BJ (cell line): ENCODE measurements at places on chromosomes 2 and 18. TPM values are rescaled to one million over a fixed set of nuclear protein-coding genes. Genes with fewer than 3 reads are reported as not detected.

DNA sequence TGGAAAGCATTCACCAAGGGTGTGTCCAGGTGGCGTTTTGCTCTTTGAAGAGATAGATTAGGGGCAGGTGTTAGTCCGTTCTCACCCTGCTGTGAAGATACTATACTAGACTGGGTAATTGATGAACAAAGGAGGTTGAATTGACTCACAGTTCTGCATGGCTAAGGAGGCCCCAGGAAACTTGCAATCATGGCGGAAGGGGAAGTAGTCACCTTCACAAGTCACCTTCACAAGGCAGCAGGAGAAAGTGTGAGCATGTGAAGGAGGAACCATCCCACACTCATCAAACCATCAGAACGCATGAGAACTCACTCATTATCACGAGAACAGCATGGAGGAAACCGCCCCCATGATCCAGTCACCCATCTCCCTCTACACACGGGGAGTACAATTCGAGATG, 135.7 kb upstream of the NFATC1 start:
- no peak for DNase-seq

- no peak for DNase-seq
These were observed 58.8 kb upstream of the TTN start for GRCh38 chr2:178865999-178866398.

- no peak for DNase-seq
These were observed 27.9 kb downstream of the MGAT4A start for GRCh38 chr2:98702858-98703620.

- no peak for DNase-seq
These were observed 159.6 kb upstream of the HNRNPA3 start for GRCh38 chr2:177053038-177053437.

GRCh38 chr2:218782528-218782844, 539 bp downstream of the CYP27A1 start:
- DNase-seq: no peak

GRCh38 chr2:121241466-121241865, 43.5 kb downstream of the TFCP2L1 start:
- no peak for DNase-seq

GRCh38 chr2:65045651-65046050, 10.6 kb upstream of the CEP68 start:
- no peak for DNase-seq

DNA sequence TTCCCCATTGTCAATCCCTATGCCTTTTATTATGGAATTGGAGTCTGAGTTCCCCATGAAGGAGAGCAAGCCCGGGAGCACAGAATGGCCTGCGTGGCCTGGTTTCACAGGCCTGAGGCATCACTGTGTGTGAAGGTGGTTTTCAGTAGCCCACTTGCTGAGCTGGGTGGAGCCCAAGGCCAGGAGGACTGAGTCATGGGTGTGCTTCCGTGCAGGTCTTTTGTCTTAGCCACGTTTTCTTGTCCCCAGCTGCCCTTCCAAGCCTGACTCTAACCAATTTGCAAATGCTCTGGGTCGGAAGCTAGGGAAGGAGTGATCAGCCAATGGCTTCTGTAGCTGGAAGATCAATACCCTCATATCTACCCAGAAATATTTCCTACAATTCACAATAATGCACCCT, 119.2 kb downstream of the MAPK4 start:
- no peak for DNase-seq

SPATA3 gene
- polyA plus RNA-seq: not detected in 2 replicates

RAB10 gene
- polyA plus RNA-seq: 50.5 and 98.1 TPM in 2 replicates

GRCh38 chr2:110842048-110842447, 109.7 kb downstream of the ACOXL start:
- DNase-seq: no peak

- DNase-seq: no peak
These were observed 730.8 kb downstream of the DCC start for GRCh38 chr18:53070788-53071187.

DNA sequence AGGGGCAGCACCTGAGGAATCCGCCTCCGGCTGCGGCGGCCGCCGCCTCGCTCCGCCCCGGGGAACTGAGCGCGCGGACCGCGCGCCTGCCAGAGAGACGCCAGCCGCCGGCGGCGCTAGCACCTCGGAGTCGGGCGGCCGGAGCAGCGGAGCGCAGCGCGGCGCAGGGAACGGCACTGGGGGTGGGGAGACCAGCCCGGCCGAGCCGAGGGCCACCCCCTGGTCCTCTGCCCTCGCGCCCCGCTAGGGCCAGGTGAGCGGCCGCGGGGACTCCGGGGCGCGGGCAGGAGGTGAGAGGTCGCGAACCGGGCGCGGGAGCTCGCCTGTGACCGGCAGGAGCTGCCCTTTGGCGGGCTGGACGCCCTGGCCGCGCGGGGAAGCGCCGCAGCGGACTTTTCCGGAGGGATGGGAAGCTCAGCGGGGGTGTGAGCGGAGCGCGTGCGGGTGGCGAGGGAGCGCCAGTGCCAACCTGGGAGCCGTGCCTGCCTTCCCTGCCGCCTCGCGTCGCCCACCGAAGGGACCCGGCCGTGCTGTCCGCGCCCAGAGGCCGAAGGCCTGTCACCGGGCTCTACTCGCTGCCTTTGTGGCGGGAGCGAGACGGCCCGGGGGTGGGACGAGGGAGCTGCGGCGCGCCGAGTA, at the start of gene GREB1L:
TSS of gene GREB1L (plus strand) at position 92 of the 639 bp plus-strand sequence. CDS start 141,287 bp downstream, outside the sequence.
- DNase-seq: no peak

- no peak for DNase-seq
These were observed 447.5 kb upstream of the FSIP2 start for GRCh38 chr2:185291035-185291647.

DNA sequence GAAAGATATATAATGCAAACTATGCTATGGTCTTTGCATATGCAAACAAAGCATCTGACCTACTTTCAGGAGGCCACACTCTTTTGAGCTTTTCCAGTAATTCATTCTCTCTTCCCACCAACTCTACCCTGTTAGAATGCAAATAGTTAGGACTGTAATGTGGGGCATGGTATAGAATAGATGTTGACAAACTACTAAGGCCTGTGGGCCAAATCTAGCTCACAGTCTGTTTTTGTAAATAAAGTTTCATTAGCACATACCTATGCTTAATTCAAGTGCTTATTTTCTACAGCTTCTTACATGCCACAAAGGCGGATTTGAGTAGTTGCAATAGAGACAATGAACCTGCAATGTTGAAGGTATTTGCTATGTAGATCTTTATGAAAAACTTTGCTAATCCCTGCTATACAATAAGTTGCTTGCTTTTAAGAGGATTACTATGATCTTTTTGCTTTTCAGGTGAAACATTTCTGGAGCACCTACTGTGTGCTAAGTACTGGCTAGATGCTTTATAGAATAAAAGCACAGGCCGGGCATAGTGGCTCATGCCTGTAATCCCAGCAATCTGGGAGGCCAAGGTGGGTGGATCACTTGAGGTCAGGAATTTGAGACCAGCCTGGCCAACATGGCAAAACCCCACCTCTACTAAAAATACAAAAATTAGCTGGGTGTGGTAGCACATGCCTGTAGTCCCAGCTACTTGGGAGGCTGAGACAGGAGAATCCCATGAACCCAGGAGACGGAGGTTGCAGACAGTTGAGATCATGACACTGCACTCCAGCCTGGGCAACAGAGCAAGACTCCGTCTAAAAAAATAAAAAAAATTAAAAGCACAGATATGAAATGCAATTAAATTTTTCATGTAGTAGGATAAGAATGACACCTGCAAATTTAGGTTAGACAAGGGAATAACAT, 267.8 kb downstream of the DPP10 start:
- no peak for DNase-seq

DNA sequence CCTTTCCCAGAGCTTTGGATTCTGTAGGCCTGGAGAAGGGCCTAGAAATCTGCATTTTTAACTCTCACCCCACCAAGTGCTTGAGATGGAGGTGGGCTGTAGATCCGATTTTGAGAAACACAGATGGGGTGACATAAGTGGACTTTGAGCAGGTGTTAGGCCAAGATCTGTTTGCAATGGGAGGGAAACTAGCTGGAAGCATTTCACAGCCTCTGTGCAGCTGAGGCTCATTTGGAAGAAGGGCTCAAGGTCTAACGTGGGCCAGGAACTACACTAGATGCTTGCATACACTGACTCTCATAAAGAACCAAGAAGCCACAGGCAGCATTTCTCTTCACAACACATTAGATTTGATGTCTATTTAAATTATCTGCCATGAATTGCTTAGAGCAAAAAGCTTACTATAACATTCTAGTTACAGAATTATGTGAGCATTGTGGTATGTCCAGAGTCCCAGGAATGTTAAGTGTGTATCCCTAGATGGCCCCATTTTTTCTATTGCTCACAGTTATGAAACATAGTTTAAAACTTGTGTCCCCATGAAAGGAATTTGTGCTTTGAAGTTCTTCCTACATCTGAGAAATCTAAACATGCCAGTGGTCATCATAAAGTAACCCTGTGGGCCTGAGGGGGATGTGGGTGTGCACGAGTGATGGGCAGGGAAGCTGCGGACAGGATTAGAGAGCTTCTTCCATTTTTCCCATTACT, 77.2 kb downstream of the CD28 start:
- peak; percentile 98 for DNase-seq

GAL3ST2 gene
- polyA plus RNA-seq: not detected in 2 replicates

GRCh38 chr2:73886357-73886756, 6.5 kb upstream of the ACTG2 start:
- no peak for DNase-seq

DNA sequence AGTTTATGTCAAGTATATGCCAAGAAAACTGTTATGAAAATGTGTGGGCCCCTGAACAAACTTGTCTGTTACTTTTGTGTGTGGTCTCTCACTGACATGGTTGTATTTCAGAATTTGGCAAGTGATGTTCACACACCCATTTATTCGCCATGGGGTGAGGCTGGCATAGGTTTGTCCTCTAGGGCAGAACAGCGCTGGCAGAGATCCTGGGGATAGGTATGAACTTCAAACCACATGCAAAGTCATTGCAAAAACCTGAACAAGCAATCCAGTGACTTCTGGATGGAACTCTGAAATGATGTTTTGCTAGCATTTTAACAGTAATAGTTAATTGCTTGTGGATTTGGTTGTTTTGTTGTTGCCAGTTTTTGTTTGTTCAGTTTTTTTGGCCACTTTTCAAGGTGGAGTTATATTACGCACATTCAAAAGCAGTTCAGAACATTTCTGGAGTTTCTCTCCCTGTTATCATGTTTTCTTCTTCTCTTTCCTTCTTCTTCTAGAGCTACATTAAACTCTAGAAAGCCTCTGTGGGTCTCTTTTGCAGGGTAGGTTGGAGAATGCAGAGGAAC, 78.5 kb downstream of the MDH1 start:
- no peak for DNase-seq

TRIB2 gene
- polyA plus RNA-seq: 11.0 and 12.5 TPM in 2 replicates

ADGRF3 gene
- polyA plus RNA-seq: 0.12 and 0.20 TPM in 2 replicates

DNA sequence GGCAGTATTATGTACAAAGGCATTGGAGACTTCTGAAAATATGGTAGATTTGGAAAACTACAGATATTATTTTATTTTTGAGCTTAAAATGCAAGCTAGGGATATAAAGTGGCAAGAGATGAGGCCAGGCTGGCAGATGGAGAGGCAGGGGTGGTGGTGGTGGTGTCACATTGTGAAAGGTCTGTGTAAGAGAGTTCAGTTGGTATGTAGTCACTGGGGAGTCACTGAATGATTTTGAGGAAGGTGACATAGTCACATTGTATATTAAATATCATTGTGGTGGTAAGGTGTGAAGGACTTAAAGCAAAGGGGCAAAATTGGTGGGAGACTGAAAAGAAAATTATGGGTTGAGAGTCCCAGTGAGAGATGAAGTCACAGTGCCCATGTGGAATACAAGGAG, 82.5 kb downstream of the DIS3L2 start:
- DNase-seq: no peak

GRCh38 chr2:200335657-200336056, 29.2 kb downstream of the SPATS2L start:
- DNase-seq: no peak

GRCh38 chr2:147232225-147232669, 612.6 kb upstream of the ACVR2A start:
- no peak for DNase-seq

- DNase-seq: no peak
These were observed 634.0 kb downstream of the LRP1B start for GRCh38 chr2:141496810-141497209.

GULP1 gene
- polyA plus RNA-seq: 31.0 and 53.5 TPM in 2 replicates

DNA sequence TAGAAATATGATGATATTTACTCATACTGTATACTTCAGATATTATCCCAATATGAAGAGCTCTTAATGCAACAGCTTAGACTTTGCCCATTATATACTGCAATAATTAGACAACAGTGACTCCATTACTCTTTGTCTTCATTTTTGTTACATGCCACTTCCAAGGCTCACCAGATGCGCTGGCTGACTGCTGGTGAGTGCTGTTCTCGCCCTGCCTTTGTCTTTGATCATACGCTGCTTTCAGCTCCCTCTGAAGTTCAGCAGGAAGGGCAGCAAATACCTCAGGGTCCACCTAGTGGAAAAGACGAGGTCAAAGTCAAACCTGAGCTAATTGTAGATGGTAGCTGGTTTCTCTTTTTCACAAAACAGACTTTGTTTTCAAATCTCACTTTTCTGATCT, 66.3 kb downstream of the EIF5B start:
- no peak for DNase-seq

DNA sequence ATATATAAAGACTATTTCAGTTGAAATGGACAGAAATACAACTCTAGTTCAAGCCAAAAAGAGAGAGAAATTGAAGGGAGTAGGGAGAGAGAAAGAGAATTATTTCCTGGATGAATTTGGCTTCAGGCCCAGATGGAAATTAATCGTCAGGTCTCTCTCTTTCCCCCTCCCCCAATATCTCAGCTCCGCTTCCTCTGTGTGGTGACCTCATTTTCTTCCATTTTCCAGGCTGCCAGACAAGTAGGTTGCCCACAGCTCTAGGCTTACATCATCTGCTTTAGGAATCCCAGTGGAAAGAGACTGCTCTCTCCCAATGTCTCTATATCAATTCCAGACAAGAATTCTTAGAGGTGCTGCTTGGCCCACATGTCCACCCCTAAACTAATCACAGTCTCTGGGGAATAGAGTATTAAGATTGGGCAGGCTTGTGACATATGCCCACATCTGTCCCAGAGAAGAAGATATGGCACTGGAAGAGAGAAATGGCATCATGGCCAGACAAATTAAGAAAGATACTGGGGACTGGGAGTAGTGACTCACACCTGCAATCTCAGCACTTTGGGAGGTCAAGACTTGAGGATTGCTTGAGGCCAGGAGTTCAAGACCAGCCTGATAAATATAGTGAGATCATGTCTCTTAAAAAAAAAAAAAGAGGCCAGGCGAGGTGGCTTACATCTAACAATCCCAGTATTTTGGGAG, 37.2 kb upstream of the CFAP36 start:
- no peak for DNase-seq
